ENCODE measurements at places on chromosomes 16 and 17. TPM values are rescaled to one million over a fixed set of nuclear protein-coding genes. Genes with fewer than 3 reads are reported as not detected.

Gene SLC52A1
- not detected for total RNA-seq

- no peak for DNase-seq
Observed at GRCh38 chr17:41468346-41468745, 1.2 kb upstream of the KRT32 start.

DNA sequence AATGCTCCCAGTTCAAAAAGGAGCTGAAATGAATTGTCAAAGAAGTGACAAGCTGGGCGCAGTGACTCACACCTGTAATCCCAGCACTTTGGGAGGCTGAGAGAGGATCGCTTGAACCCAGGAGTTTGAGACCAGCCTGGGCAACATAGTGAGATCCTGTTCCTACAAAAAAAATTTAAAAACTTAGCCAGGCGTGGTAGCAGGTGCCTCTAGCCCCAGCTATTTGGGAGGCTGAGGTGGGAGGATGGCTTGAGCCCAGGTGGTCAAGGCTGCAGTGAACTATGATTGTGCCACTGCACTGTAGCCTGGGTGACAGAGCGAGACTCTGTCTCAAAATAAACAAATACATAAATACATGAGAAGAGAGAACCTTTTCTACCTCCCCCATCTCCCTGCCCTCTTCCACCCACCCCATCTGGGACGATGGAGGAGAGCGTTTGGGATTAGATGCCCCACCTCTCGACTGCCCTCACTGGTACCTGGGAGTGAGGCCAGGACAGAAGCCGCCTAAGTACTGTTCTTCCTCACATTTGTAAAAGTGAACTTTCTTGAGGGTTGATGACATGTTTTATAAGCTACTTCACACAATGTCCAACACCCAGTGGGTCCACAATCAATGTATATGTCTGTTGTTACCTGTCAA lies 2.4 kb downstream of the IL4R start:
- DNase-seq, result no peak

- no peak for DNase-seq
Observed at GRCh38 chr17:47852113-47852949, 1.4 kb upstream of the SP6 start.

DNA sequence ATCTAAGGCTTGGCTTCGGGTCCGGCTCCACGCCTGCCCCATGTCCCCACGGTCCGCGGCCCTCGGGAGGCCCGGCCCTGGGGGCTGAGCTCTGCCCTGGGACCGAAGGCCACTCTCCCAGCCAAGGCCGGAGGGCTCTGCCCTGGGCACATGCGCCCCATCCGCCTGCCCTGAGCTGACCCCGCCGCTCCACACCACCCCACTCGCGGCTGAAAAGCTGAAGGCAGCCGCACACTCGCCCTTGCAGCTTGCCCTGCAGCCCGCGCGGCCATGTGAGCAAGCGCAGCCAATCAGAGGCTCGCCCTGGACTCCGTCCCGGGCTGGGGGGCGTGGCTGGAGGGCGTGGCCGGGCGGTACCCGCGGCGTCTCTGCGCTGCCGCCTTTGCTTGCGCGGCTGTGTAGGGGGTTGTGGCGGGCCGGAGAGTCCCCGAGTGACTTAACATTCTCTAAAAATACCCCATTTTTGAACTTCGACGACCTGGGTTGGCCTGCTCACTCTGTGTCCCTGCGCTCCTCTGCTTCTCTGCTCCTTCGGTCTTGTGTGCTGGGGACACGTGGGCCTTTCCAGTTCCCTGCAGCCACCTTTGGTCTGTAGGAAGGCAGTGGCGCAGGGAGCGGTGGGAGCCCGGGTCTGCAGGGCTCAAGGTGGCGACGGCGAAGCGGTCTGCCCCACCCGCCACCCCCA lies 8.8 kb upstream of the MAP2K3 start:
- peak; percentile 94 for DNase-seq

Gene SHISA6
- 0.40 TPM for total RNA-seq

DNA sequence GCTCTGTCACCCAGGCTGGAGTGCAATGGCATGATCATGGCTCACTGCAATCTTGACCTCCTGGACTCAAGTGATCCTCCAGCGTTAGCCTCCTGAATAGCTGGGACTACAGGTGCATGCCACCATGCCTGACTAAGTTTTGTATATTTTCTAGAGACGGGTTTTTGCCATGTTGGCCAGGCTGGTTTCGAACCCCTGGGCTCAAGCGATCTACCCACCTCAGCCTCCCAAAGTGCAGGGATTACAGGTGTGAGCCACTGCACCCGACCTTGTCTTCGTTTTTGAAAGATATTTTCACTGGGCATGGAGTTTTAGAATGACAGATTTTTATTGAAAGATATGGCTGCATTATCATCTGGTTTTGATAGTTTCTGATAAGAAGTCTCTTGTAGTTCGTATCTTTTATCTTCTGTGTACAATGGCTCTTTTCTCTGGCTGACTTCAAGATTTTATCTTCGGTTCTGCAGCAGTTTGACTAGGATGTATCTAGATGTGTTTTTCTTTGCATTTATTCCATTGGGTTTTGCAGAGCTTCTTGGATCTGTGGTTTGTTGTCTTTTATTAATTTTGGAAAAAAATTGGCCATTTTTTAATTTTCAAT lies 14.6 kb downstream of the ADGRG5 start:
- no peak for DNase-seq

Gene SLC6A2
- total RNA-seq, result not detected

Gene RNF112
- 1.1 TPM for total RNA-seq

- peak; percentile 91 for DNase-seq
Observed at GRCh38 chr17:57875290-57876022, 25.6 kb upstream of the MRPS23 start.

Gene LGALS9B
- not detected for total RNA-seq
